BJ (cell line): ENCODE measurements at places on chromosomes 5 and 9. TPM values are rescaled to one million over a fixed set of nuclear protein-coding genes. Genes with fewer than 3 reads are reported as not detected.

The POU5F2 gene
- 0.04 and 0.06 TPM in 2 replicates for polyA plus RNA-seq

The FREM1 gene
- 0.01 and 0.04 TPM in 2 replicates for polyA plus RNA-seq

DNA sequence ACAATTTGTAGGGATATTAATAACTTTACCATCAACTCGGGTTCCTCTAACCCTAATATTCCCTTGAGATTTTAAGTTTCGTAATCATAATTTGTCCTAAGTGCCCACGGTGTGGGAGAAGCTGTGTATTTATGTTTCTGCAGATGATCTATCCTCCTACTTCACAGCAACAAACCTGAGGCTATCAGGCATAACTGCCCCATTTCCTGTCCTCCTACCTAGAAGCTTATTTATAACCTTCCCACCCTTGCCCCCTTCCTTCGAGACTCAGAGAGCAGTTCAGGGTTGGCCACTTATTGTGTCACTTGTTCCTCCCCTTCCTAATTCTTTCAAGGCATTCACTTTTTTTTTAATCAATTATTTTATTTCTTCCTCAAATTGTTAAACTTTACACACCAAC, 29.6 kb upstream of the LCP2 start:
- DNase-seq = no peak

- peak; percentile 86 for DNase-seq
Measured at GRCh38 chr5:154923441-154924430, 14.3 kb downstream of the GEMIN5 start.

GRCh38 chr5:10421896-10422691, 19.6 kb upstream of the ROPN1L start:
- no peak for DNase-seq

GRCh38 chr5:120510098-120510637, 46.1 kb downstream of the PRR16 start:
- DNase-seq = no peak

DNA sequence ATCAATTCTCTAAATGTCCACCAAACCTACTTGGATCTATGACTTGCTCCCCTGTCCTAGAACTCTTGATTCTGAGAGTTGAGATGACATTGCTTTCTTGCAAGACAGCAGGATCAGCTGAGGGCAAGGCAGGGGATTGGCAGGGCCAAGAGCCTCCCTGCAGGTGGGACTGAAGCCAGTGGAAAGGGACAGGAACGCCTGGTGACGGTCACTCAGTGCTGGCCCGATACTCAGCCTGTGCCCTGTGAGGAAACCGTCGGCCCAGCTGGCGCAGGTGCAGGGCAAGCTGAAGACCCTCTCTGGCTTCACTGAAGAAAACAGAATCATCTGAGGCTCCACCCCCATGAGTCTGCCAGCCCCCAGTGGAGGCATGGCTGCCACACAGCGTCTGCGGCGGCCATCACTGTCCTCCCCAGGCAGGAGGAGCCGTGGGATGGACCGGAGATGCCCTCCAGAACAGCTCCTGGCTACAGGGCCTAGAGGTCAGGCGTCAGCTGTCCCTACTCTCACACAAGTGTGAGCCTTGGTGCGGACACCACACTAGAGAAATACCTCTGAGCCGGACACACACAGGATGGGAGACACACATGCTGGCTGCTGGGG, 14.7 kb downstream of the UBAC1 start:
- no peak for DNase-seq
